ENCODE measurements at places on chromosomes 4 and X. TPM values are rescaled to one million over a fixed set of nuclear protein-coding genes. Genes with fewer than 3 reads are reported as not detected.

Gene GIMD1
- not detected for polyA plus RNA-seq

DNA sequence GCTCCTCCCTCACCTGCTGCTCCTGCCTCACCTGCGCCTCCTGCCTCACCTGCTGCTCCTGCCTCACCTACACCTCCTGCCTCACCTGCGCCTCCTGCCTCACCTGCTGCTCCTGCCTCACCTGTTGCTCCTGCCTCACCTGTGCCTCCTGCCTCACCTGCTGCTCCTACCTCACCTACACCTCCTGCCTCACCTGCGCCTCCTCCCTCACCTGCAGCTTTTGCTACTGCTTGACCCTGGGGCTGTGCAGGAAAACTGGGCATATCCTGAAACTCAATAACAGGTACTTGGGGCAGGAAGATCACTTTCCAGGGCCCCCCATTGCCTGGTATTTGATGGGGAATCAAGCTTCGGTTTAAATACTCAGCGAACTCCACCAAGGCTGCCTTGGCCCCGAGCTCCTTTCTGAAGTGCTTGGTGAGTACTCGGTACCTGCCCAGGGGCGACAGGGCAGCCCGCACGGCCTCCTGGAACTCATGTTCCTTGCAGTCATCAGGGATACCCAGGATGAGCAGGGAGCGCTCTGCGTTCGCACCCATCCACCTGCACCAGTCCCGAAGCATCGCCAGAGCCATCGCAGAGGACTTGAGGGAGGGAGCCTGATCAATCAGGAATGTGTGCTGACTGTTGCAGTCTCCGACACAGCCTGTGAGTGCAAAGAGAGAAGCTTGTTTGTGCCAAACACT lies 2.7 kb downstream of the PNMA6E start:
- H3K27me3 ChIP-seq, result peaks cover 5% of the 10 kb centered on the region
- H3K27ac ChIP-seq, result no peak overlapping the region
- no peaks in the 10 kb centered on the region for H3K4me1 ChIP-seq
- H3K4me3 ChIP-seq, result no peak overlapping the region
- no peak for DNase-seq

GRCh38 chr4:16449406-16449805 lies 223.1 kb upstream of the TAPT1 start:
- H3K4me3 ChIP-seq, result no peak overlapping the region
- no peak for DNase-seq
- H3K36me3 ChIP-seq, result no peaks in the 10 kb centered on the region
- H3K4me1 ChIP-seq, result no peaks in the 10 kb centered on the region
- no peaks in the 10 kb centered on the region for H3K27me3 ChIP-seq

GRCh38 chrX:72402614-72403013 lies 96.9 kb upstream of the CITED1 start:
- DNase-seq, result no peak
- no peaks in the 10 kb centered on the region for H3K4me1 ChIP-seq
- H3K27me3 ChIP-seq, result no peaks in the 10 kb centered on the region
- H3K27ac ChIP-seq, result no peak overlapping the region
- H3K36me3 ChIP-seq, result no peaks in the 10 kb centered on the region
- no peak overlapping the region for H3K4me3 ChIP-seq

Gene SPP1
- polyA plus RNA-seq, result not detected

Gene GTPBP6
- 45.7 TPM for polyA plus RNA-seq

All from naive B cell (primary cell).